ENCODE measurements at places on chromosomes 4 and X.

GRCh38 chr4:109803924-109804571 is 2.2 kb upstream of the CFI start:
- DNase-seq = no peak

DNA sequence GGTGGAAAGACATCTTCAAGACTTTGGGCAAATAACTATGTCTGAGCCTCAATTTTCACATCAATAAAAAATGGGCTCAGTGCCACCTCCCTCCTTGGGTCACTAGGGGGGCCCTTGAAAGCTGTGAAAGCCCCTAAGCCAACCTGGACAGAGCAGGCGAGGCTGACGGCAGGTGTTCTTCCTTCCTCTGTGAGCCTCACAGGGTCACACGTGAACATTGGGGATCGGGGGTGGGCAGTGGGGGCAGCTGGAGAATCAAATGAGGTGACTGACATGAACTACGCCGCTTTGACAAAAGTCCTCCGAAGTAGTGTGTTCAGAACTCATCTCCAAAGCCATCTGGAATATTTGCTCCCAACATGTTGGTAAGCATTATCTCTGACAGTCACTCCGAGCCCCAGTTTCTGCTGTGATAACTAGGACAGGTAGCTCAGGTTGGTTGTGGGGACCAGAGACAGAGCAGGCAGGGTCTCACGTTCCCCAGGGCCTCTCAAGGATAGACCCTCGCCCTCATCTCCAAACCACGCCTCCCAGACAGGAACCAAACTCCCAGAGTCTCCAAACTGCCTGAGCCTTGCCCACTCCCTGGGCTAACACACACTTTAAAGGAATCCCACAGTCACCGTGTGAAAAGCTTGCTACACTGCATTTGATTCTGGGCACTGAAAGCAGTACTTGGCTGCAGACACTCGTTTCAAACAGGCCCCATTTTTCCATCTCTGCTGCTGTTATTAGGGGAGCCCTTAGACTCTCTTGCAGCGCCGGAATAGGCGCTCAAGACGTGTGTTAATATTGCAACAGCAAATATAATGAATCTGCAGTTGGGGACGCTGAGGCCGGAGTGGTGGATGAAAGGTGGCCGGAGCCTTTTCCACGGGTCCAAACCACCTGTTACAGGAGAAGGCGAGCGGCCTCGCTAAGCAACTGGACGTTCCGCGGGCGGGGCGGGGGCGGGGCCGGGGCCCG is 717 bp upstream of the WFS1 start:
- no peak for DNase-seq

GRCh38 chrX:137198040-137198439 is 164.2 kb upstream of the GPR101 start:
- DNase-seq = no peak

DNA sequence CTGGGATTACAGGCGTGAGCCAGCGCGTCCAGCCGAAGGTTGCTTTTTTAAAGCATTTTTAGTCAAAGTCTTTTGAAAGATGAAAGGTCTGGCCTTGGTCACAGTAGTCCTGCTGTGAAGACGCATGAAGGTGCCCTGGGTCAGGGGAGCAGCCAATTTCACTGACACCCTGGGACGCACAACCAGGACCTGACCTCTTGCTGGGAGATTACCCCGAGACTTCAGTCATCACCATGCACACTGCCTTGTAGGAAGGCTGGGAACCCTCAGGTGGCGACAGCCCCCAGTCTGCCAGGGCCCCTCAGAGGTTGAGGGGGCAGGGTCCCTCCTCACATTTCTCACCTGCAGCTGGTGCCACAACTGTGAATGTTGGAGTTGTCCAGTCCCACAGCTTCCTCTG is 53.2 kb downstream of the CPLX1 start:
- no peak for DNase-seq

DNA sequence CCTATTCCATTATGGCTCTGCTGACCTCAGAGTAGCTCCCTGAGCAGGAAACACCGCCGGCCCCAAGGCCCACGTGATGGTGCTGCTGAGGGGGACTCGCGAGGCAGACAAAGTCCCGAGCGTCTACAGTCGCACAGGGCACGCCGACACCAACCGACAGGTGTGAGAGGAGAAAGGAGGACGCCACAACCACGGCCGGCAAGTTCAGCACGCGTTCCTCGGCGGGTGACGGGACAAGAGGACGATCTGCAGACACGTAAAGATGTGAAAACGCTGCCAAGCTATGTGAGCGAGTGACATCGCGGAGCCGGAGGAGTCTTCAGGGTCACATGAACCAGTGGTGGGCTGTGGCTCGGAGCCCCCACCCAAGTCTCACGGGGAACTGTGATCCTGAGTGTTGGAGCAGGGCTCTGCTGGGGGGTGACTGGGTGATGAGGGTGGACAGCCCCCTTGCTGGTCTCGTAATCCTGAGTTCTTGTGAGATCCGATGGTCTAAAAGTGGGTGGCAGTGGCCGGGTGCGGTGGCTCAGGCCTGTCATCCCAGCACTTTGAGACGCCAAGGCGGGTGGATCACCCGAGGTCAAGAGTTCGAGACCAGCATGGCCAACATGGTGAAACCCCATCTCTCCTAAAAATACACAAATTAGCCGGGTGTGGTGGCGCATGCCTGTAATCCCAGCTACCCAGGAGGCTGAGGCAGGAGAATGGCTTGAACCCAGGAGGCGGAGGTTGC is 34.0 kb downstream of the PPP2R3B start:
- no peak for DNase-seq

DNA sequence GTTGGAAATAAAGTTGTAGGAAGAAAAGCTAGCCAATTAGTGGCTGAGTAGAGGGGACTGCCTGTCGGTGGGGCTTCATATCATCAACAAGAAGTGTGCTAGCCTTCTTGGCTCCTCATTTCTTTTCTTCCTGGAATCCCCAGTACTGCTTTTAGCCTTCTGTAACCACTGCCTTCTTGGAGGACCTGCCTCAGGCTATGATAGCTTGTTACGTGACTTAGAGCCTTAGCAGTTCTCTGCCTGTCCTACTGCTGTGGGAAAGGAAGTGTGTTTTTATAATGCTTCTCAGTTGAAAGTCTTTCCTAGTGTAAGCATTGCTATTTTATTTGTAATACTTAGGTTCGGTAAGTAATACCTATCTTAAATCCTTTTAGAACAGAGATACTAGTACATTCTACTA is 61.9 kb downstream of the LARP1B start:
- DNase-seq = no peak

DNA sequence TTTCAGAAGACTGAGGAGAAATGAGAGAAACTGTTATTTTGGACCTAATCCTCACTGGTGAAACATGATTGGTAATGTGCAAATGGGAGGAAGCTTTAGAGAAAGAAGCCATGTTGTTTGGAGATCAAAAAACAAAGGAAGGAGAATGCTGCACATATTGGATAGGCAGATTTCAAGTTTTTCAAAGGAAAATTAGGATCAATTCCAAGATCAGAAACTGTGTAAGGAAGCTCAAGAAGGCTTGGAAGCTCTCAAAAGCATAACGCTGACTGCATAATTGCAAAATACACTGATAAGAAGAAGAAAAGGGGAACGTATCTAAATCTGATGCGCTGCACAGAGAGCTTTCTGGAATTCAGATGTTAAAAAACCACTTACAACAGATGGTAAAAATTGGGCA is 34.6 kb downstream of the KLHL15 start:
- no peak for DNase-seq

DNA sequence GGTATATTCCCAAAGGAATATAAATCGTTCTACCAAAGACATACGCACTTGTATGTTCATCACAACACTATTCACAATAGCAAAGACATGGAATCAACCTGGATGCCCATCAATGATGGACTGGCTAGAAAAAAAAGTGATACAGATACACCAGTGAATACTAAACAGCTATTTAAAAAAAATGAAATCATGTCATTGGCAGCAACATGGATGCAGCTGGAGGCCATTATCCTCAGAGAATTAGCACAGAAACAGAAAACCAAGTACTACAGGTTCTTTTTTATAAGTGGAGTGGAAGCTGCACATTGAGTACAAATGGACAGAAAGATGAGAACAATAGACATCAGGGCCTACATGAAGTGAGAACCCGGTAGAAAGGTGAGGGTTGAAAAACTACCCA is 81.4 kb downstream of the ANTXR2 start:
- DNase-seq = no peak

DNA sequence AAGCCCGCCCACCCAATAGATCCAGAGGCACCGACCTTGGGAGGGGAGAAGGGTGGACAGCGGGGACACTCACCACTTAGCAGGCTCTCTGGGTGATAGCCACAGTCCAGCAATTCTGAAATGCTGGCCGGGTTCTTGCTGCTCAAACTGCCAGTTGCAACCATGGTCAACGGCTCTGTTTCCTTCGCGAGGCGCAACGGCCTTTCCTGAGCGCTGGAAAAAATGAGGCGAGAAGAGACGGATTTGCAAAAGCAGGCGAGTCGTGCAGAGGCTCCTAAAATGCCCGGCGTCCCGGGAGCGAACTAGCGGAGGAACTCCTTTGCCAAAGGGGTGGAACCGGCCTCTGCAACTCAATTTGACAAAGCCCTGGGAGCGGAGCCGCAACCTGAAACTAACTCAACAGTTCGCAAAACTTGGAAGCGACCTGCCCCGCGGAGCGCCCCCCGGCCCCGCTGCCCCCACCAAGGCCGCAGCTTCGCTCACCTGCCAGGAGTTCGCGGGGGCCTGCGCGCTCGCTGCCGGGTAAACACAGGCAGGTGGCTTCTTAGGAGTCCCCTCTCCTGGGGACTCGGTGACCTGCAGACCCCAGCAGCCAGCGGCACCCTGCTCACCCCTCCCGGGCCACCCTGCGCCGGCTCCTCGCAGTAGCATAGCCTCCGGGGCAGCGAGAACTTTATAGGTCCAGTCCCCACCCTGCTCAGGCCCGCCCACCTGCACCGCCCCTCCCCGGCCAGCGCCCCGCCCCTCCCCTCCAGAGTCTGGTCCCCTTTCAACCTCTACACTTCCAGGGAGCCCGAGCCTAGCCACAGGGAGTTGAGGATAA is at the start of gene DDIT4L:
TSS of gene DDIT4L (minus strand) at position 649 of the 823 bp plus-strand sequence. CDS start at position 164, 485 bp downstream.
- no peak for DNase-seq

GRCh38 chr4:152992027-152992426 is 55.9 kb downstream of the FHDC1 start:
- DNase-seq = no peak

- DNase-seq = no peak
These were observed 110.0 kb downstream of the CBR4 start for GRCh38 chr4:168900080-168900479.

- DNase-seq = no peak
These were observed 313.0 kb downstream of the DCTD start for GRCh38 chr4:182604161-182604622.

- no peak for DNase-seq
These were observed 26.2 kb upstream of the MXD4 start for GRCh38 chr4:2288051-2288541.

DNA sequence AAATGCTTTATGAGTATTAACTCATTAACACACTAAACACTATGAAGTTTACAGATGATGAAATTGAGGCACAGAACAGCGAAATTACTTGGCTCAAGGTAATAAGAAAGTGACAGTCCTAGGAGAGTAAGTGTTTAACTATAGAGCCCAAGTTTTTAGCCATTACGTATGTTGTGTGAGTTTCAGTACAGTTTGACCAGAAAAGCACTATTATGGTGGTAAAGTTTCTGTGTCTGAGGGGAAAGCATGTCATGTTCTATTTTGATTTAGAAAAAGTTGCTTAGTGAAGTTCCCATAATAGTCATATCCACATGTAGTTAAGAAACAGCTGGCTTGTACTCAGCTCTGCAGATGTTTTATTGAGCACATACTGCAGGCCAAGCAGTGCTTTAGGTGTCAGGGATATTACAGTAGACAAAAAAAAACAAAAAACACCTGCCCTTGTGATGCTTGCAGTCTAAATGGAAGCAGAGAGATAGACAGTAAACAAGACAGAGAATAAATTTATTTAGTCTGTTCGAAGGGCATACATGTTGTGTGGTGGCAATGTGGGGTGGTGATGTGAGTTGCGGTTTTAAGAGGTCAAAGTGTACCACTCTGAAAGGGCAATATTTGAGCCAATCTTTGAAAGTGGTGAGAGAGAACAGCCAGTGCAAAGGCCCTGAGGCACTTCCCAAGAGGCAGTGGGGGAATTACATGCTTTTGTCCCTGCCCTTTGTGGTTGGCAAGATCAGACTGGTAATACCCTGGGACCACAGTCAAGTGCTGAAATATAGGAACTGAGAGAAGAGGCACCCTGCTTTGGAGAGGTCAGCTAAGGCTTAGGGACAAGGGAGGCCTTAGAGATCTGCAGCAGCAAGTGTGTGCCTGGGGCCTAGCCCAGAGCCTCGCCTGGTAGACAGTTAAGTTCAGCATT is 6.2 kb downstream of the TMEM131L start:
- DNase-seq = no peak

- DNase-seq = no peak
These were observed 123.2 kb downstream of the ELOVL6 start for GRCh38 chr4:110075083-110075738.

GRCh38 chr4:143768007-143768591 is 67.6 kb upstream of the FREM3 start:
- DNase-seq = no peak

DNA sequence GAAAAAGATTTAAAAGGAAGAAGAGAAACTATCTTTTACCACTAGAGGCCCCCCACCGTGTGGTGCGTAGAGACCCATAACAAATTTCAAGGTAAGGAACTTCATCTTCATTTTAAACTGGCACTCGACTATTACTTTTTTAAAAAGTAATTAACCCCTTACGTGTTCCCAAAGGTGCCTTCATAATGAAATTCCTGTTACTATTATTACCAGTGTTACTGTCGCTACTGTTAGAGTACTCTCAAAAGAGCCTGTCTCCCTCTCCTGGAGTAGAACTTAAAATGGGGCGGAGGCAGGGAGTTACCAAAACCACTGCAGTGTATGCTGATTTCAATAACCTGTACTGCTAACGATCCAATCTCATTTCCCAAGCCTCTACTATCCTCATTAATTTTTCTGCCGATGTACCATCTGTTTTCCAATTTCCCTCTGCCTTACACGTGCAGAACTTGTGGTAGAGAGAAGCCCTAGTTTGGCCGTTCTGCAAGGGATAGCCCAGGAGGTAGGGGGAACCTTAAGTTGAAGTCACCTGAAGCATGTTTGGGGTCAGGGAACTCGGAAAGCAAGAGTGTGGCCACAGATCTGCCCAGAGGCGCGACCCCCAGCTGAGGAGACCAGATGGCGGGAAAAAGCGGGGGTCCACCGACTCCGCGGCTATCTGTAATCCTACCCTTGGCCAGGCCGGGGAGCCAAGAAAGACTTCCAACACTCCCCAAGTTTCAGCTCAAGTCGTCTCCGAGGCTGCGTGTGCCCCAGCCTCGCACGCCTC is 720 bp upstream of the STK26 start:
- DNase-seq = no peak

GRCh38 chr4:102675141-102675540 is 85.6 kb downstream of the MANBA start:
- DNase-seq = no peak
